Sigmoid colon (tissue), 7 donors: ENCODE measurements at places on chromosomes 7 and 10. TPM values are rescaled to one million over a fixed set of nuclear protein-coding genes. Genes with fewer than 3 reads are reported as not detected.

- no peak for DNase-seq
Measured at GRCh38 chr7:47358944-47359588, 222.8 kb downstream of the TNS3 start.

SPAM1 gene
- total RNA-seq, result not detected

DNA sequence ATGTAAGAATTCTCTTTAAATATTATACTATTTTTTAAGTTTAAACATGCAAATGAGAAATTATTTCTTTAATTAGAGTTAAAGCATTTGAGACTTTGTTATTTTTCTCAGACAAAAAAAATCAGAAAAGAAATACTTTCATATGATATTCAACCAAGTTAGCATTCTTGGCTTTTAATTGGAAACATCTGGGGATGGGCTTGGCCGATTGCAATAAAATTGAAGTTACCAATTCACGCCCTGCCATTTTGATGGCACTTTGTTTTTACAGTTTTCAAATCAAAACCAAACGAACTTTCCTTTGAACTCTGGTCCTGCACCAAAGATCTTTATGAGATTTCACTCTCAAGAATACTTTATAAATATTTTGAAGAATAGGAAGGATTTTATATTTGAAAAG lies 127.7 kb downstream of the ATE1 start:
- DNase-seq, result no peak

DNA sequence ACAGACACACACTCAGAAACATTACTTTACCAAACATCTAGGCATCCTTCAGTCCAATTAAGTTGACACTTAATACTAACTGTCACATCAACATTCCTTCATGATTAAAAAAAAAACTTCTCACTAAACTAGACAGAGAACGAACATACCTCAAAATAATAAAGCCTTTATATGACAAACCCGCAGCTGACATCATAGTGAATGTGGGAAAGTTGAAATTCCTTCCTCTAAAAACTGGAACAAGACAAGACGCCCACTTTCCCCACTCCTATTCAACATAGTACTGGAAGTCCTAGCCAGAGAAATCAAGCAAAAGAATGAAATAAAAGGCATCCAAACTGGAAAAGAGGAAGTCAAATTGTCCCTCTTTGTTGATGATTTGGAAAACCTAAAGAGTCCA lies 96.9 kb upstream of the PPP1R9A start:
- no peak for DNase-seq

- no peak for DNase-seq
Measured at GRCh38 chr10:776772-777171, 87.3 kb upstream of the DIP2C start.

DNA sequence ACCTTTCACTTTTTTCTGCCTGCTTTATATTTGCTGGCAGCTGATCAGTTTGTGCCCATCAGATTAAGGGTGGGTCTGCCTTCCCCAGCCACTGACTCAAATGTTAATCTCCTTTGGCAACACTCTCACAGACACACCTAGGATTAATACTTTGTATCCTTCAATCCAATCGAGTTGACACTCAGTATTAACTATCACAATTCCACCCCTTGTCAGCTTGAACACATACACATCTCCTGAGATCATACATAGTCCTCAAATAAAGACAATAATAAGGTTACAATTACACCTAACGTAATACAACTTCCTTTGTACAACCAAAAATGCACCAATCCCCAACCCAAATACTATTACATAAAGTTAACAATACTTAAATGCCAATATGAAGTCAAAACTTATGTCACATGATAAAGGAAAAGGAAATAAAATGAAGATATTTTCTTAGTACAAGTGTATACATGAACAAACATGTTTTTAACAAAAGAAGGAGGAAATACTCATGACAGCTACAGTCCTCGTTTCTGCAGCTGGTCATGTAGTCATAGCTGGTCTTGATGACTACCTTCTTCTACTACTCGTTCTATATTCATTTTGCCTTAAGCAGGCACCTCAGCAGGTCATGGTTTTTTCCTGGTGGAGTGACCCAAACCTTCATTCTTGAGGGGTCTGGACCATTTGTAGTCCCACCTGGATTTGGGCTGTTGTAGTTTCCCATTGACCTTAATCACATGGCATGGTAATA lies 96.7 kb upstream of the CABCOCO1 start:
- DNase-seq, result no peak
